ENCODE measurements at places on chromosomes 3 and 15. TPM values are rescaled to one million over a fixed set of nuclear protein-coding genes. Genes with fewer than 3 reads are reported as not detected.

WNT7A gene
- not detected for total RNA-seq

LMAN1L gene
- not detected for total RNA-seq

MYL3 gene
- not detected for total RNA-seq

NEK10 gene
- total RNA-seq = 11.6 TPM

ZPLD1 gene
- not detected for total RNA-seq

RASL12 gene
- total RNA-seq = not detected

DNAJA4 gene
- total RNA-seq = 3.7 TPM

GOLGA8S gene
- total RNA-seq = not detected

RTP3 gene
- not detected for total RNA-seq

PLSCR5 gene
- total RNA-seq = not detected

LRRC31 gene
- total RNA-seq = not detected

CFAP20DC gene
- total RNA-seq = 1.3 TPM

CHAC1 gene
- 7.8 TPM for total RNA-seq

GABRA5 gene
- total RNA-seq = not detected

COPS2 gene
- 66.0 TPM for total RNA-seq

KLHL6 gene
- total RNA-seq = 11.7 TPM

SLC25A20 gene
- total RNA-seq = 14.4 TPM

USP13 gene
- 16.9 TPM for total RNA-seq

KBTBD13 gene
- total RNA-seq = not detected

GOLGA6L10 gene
- 0.65 TPM for total RNA-seq

CRYBG3 gene
- 28.1 TPM for total RNA-seq

C3orf49 gene
- total RNA-seq = not detected

JAGN1 gene
- 26.9 TPM for total RNA-seq

KIF15 gene
- 8.8 TPM for total RNA-seq

PPP1R14D gene
- total RNA-seq = not detected

PLCB2 gene
- total RNA-seq = 1.1 TPM

ZBTB38 gene
- total RNA-seq = 133 TPM

SAMMSON gene
- not detected for total RNA-seq

GPD1L gene
- 9.5 TPM for total RNA-seq

A4GNT gene
- total RNA-seq = not detected

GOLGA8K gene
- total RNA-seq = 0.65 TPM

CYP1A2 gene
- not detected for total RNA-seq

KLF15 gene
- 1.5 TPM for total RNA-seq

CHRD gene
- total RNA-seq = under 0.01 TPM

PTX3 gene
- total RNA-seq = 395 TPM

SIDT1 gene
- total RNA-seq = 0.10 TPM
